Fibroblast of skin of scalp (primary cell): ENCODE measurements at places on chromosomes 7 and 10.

DNA sequence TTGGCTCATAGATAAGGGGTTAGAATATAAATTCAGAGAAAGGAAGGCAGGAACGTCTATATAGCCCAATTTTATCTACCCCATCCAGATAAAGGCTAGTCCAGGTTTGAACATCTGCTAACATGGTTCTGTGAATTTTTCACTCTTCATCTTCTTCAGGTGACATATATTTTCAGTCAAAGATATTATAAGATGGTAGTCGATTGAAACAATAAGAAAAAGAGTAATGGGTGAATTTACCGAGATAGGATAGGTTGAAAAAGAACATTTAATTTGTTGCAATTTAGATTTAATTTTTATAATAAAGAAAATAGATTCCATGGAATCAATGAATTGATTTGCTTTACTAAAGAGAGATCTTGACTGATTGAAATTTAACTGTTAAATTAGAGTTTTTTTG lies at the start of gene OR2F1:
Gene OR2F1 (plus strand): TSS at position 301 of the 400 bp plus-strand sequence. CDS start 5,127 bp downstream, outside the sequence.
- DNase-seq = no peak

DNA sequence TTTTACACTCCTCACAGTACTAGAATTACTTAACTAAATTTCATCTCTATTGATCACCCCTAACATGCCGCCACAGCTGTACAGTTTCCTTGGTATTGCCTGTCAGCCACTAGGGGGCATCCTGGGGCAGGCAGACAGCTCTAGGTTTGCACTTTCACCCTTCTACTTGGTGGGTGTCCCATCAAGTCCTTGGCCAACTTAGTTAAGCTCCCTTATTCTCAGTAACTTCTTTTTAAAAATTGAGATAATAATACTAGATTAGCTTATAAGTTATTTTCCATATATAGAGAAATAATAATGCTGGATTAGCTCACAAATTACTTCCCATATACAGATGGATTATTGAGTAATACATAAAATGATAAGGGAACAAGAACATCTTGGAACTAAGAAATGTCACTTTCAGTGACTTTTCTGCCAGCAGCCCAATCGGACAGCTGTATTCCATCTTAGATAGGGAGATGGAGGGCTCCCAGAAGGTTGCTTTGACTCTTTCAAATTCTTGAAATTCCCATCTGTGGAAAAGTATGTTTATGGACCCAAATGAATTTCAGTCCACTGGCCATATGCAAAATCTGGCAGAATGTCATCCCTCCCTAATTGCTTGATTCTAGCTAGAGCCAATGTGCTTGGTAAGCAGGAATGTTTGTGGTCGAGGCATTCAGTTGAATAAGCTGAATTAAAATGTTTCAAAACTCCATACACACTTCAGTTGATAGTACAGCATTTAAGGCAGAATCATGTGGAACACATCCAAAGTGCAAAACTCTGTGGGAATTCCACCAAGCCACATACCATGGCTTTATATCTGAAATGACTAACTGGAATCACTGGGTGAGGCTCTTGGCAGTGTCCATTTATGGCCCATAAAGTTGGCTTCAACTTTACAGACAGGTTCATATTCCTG lies 309.7 kb downstream of the CSTF2T start:
- peak; percentile 100 for DNase-seq

- peak; percentile 59 for DNase-seq
Observed at GRCh38 chr10:62082729-62083411, 181.4 kb downstream of the ARID5B start.

DNA sequence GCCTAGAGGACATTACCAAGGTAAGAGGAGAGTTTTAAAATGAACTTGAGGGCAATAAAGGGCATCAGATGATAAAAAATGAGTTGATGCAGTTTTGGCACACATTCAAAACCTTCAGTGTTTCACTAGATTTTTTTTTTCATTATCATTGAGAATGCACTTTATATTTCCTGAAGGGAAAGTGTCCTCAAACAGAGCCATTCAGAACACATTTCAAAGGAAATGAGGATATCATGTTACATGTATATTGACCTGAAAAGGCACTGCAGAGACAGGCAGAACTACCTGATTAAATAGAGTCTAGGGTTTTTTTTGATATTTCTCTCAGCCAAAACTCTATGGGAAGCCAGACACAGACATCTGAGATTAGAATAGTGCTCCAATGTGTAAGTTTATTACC lies 454.0 kb downstream of the NEBL start:
- DNase-seq = no peak

- no peak for DNase-seq
Observed at GRCh38 chr7:123183431-123183830, 16.3 kb downstream of the SLC13A1 start.

GRCh38 chr10:80046629-80047441 lies 31.6 kb upstream of the TMEM254 start:
- peak; percentile 73 for DNase-seq
